ENCODE measurements at places on chromosomes 4 and X.
A peak's percentile ranks its signal among the peaks of the same experiment; 100 is the strongest.

GRCh38 chrX:12970691-12971202, 4.2 kb upstream of the TMSB4X start:
- no peak for DNase-seq

DNA sequence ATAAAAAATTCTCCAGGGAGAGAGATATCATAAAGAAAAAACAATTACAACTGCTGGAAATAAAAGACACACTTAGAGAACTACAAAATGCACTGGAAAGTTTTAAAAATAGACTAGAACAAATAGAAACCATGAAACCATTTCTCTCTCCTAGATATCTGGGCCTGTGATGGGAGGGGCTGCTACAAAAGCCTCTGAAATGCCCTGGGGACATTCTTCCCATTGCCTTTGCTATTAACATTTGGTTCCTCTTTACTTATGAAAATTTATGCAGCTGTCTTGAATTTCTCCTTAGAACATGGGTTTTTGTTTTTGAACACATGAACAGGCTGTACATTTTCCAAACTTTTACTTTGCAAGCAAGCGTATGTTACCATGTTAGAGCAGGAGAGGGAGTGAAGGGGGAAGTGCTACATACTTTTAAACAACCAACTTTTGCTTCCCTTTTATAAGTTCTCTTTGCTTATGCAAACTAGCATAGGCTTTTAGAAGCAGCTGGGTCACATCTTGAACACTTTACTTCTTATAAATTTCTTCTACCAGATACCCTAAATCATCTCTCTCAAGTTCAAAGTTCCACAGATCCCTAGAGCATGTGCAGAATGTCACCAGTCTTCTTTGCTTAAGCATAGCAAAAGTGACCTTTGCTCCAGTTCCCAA, 47.9 kb upstream of the PACRGL start:
- no peak for DNase-seq

DNA sequence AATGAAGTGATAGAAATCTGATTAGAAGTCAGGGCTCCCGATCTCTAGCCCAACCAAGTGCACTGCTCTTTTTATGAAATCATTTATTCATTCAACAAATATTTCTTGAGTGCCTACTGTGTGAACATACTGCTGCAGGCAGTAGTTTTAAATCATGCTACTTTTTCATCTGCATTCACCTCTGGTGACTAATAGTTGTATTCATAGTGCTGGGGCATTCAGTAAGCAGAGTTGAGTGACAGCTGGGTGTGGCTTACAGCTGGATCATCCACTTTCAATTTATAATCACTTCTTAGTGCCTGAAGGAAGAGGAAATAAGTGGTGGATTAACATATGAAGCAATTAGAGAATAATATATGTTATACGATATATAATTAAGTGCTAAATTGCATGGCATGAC, 94.1 kb upstream of the HPRT1 start:
- DNase-seq: no peak

DNA sequence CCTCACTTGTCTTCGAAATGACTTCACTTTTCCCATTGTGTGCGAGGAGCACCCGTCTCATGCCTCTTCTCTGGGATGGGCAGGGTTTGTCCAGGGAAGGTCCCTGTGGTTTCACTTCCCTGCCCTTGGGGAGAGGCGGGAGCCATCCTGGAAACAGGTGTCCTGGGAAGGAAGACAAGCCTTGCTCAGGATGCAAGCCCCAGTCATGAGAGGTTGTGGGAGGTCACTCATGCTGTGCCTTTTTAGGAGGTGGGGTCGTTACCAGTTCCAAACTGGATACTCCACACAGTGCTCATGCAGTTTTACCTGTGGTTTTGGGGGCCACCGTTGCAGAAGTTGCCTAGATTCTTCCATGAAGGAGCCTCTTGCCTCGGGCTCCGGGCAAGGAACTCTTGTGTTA, 3.8 kb downstream of the RGS12 start:
- DNase-seq: no peak

DNA sequence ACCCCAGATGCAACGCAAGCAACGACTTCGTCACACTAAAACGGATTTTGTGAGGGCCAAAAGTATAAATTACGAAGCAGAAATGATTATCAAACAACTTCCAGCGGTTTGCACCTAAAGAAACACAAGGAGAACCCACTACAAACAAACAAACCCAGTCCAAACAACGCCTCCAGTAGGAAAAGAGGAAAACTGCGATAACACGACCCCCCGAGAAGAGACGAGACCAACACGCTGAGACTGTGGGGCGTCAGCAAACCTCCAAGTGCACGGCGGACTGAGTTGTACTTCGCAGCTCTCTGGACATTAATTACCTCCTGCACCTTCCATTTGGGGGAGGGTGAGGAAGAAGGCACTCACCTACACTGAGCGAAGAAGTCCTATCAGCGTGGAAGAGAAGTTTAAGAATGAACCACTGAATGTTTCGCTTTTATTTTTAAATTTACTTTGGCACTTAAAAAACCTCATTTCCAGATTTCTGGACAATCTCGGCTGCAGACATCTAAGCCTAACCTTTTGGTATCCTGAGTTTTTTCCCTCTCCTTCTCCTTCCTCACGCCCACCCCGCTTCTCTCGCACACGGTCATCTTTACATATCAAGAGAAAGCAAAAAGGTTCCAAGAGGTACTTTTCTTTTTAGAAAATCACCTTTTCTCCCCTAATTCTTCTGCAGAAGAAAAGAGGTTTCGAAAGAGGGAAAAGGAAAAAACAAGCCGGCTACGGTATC, at the start of gene MAB21L2:
MAB21L2 (plus strand) TSS at position 6 of the 727 bp plus-strand sequence. CDS start 879 bp downstream, outside the sequence.
- DNase-seq: no peak

DNA sequence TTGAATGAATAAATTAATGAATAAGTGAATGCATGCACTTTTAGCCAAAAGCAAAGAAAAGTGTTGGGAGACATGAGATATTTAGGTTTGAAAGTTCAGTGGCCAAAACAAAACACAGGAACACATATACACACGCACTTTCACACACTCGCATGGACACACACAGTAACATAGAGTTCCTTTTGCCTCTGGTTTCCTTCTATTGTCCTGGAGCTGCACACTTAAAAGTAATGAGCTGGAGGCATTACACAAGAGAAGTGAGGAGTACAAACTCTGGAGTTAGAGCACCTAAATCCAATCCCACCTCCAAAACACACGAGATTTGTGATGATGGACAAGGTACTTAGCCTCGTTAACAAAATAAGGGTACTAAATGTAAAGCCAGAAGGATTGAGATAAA, 18.7 kb downstream of the PPA2 start:
- DNase-seq: no peak

GRCh38 chr4:17962171-17962570, 59.4 kb downstream of the LCORL start:
- no peak for DNase-seq

GRCh38 chrX:27840881-27841280, 33.1 kb downstream of the MAGEB10 start:
- no peak for DNase-seq

- no peak for DNase-seq
These were observed 33.9 kb downstream of the TRPC5 start for GRCh38 chrX:112048707-112049106.

GRCh38 chr4:14165222-14165920, 537.8 kb upstream of the BOD1L1 start:
- no peak for DNase-seq

GRCh38 chr4:89657931-89658700, 178.8 kb downstream of the SNCA start:
- peak; percentile 22 for DNase-seq

GRCh38 chr4:91525621-91526020, 778.1 kb upstream of the GRID2 start:
- DNase-seq: peak; percentile 9
